ENCODE measurements at places on chromosomes 13 and 19.

DNA sequence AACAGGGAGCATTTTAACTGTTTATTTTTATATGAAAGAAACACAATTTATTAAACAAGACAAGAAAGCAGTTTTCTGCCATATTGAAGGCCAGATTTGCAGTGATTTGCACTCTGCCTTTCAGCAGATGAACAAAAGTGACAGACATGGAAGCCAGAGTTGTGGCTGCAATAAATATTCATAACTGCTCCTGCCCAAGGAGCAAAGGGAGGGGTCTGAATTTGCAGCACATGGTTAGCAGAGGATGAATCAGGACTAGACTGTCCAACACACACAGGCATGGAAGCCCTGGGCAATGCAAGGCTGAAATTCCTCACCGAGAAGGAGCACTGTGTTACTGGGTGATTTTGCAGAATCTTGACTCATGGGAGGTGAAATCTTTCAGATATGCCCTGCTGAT, 418.2 kb downstream of the DCT start:
- peak; percentile 79 for DNase-seq

DNA sequence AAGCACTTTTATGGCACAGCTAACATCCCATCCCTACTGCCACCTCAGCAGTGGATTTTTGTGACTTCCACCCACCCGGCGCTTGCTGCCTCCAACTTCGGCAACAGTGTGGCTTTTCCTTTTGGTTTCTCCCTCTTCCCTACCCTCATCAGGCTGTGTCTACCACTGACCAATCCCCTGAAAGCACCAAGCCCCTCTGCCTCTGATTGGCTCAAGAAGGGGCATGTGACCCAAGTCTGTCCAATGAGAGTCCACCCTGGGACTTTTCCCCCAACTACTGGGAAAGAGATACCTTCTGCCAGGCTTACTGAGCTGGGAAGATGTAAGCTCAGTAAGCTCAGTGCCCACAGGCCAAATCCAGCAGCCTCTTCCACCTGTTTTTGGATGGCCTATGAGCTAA, 5.8 kb downstream of the SMIM7 start:
- no peak for DNase-seq

- no peak for DNase-seq
Measured at GRCh38 chr13:106369091-106369490, 166.4 kb downstream of the EFNB2 start.

- no peak for DNase-seq
Measured at GRCh38 chr19:47356900-47357299, 7.8 kb downstream of the DHX34 start.

DNA sequence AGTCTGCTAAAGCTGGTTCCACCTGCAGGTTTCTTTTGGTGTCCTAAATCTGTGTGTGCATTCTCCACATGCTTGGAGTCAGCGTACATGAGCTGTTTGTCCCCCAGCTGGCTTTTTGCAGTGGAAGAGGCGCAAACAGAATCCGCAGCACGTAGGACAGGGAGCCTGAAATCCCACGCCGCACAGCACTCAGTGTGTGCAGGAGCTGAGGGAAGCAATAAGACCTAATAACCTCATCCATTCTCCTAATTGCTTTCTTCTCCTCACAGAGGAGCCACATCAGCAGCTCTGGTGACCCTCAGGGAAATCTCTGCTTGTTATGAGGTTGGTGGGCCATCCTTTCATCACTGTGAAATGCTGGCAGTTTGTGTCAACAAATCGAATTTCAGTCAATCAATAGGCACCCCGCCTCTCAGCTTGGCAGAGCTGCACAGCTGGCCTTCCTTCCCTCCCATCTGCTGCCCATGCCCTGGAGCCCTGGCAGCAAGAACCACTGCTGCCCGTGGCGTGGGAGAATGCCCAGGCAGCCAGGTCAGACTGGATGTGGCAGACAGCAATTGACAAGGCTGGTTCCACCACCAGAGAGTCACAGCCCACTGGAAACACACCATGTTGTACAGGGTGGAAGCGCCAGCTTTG, 136.7 kb downstream of the ZDHHC20 start:
- DNase-seq: no peak

- no peak for DNase-seq
Measured at GRCh38 chr13:76921516-76921915, 26.8 kb upstream of the ACOD1 start.

DNA sequence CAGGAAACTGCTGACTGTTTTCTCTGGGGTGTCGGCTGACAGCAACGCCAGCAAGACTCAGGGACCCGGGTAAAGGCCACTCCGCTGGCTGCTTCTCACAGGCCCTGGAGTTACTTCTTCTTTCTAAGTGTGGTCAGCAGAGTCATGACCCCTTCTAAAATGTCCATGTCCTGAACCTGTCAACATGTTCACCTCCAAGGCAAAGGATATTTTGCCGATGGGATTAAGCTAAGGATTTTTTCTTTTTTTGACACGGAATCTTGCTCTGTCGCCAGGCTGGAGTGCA, 7.9 kb downstream of the PEX11G start:
- DNase-seq: no peak

All from IMR-90 (cell line).